Psoas muscle (tissue), 8 donors: ENCODE measurements at places on chromosomes 2 and 18.

GRCh38 chr18:31741097-31741735 lies 19.5 kb downstream of the SLC25A52 start:
- H3K4me3 ChIP-seq, result no peak overlapping the region
- H3K27me3 ChIP-seq, result no peaks in the 10 kb centered on the region
- H3K27ac ChIP-seq, result no peak overlapping the region

DNA sequence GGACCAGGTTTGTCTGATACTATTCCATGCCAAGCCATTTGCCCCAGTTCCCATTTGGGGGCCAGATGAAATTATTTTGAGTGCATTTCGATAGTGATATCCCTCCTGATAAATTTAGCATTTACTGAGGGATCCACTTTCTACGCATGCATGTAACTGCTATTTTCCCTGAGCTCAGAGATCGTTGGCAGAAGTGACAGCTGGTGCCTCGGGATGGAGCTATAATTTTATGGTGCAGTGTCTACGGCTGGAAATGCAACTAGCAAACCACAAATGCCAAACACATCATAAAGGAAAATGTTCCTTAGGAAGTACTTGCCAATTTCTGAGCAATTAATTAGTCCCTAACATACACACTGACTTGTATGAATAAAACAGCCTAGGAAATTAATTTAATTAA lies 254.8 kb downstream of the SLC8A1 start:
- no peak overlapping the region for H3K27ac ChIP-seq
- no peaks in the 10 kb centered on the region for H3K36me3 ChIP-seq
- no peak overlapping the region for H3K4me3 ChIP-seq
- no peaks in the 10 kb centered on the region for H3K27me3 ChIP-seq
- no peaks in the 10 kb centered on the region for H3K4me1 ChIP-seq

- H3K27me3 ChIP-seq, result no peaks in the 10 kb centered on the region
- no peaks in the 10 kb centered on the region for H3K36me3 ChIP-seq
- no peaks in the 10 kb centered on the region for H3K4me1 ChIP-seq
These were observed 726.3 kb downstream of the TSN start for GRCh38 chr2:122481717-122482116.

DNA sequence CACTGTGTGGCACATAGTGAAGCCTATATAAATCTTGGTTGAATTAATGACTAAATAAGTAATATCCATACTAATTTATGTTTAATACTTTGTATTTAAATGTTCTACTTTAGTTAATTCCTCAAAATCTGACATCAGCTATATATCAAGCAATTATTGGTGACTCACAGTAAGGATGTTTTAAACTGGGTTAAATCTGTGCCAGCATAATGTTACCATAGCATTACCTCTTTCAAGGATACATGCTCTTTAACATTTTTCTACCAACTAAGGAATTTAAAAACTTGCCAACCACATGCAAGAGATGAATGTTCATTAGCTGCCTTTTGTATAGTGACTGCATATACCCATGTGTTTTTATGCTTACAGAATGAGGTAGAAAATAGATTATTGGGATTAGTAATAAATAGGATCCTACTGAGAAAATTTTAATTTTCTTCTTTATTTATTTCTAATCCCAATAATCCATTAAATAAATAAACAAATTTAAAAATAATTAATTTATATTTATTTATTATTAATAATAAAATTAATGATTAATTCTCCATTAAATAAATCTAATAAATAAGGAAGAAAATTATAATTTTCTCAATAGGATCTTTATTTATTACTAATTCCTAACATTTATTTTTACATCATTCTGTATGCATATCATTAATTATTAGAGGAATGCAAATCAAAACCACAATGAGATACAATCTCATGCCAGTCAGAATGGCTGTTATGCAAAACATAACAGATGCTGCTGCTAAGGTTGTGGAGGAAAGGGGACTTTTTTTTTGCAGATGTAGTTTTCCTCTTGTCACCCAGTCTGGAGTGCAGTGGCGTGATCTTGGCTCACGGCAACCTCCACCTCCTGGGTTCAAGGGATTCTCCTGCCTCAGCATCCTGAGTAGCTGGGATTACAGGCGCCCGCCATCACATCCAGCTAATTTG lies 410.7 kb upstream of the DSEL start:
- H3K4me3 ChIP-seq, result no peak overlapping the region
- no peaks in the 10 kb centered on the region for H3K4me1 ChIP-seq
- H3K36me3 ChIP-seq, result no peaks in the 10 kb centered on the region
- H3K27ac ChIP-seq, result no peak overlapping the region
